HTR-8/SVneo (cell line): ENCODE measurements at places on chromosomes 16 and 17.

GRCh38 chr17:42653179-42654124, 5.6 kb upstream of the TUBG2 start:
- DNase-seq = no peak

DNA sequence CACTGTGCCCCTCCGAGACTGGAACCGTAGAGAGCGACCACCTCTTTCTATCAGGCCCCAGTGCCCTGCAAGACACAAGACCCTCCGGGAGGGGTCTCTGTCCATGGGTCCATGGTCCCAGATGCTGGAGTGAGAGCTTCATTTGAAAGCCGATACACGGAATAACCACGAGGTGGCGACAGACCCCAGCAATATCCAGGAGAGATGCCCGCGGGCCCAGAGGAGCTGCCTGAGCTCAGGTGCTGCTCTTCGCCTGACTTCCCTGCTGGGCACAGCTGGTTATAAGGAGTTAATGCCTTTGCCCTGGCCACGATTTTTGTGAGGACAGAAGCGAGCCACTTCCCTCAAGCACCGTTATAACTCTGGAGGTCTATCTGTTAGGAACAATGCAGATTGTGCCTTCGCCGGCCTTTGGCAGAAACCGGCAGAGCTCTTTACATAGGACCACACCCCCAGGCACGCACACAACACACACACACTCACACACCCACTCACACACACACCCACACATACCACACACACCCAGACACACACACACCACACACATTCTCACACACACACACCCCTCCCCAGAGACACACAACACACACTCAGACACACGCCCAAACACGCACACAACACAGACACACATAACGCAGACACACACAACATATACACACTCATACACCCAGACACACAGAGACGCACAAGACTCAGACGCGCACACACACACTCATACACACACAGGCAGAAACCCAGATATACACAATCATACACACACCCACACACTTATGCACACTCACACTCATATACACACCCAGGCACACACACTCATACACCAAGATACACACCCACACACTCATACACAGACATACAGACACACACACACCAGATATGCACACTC, 436.4 kb downstream of the SOX9 start:
- DNase-seq = peak; percentile 91

DNA sequence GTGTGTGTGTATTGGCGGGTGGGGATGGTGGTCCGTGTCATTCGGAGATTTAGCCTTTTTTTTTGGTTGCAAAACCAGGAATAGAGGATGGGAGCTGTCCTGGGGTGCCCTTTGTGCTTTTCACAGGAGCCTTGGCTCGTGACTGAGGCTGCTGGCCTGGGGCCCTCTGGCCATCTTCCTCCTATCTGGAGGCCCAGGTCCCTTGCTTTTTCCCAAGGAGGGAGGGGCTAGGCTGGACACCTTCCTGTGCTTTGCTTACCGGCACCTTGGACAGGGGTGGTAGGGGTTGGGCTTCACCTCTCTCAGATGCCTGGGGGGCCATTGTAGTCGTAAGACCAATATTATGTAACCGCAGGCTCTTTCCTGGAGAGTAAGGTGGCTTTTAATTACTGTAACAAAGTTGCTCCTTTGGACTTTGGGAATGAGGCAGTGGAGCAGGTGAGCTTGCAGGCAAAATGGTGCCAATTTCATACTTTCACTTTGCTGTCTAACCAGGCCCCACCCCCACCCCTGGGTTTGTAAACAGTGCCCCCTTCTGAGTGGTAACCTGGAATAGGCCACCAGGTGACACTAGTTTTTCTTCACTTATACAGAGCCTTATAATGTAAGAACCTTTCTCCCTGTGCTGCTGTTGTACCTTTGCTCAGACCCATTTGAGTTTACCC, 1.2 kb downstream of the DYNLL2 start:
- peak; percentile 53 for DNase-seq

GRCh38 chr17:163514-164098, 17.8 kb downstream of the DOC2B start:
- no peak for DNase-seq

GRCh38 chr16:58272855-58273254, 22.0 kb downstream of the PRSS54 start:
- DNase-seq = no peak

GRCh38 chr17:45394913-45395568, 37.6 kb downstream of the ARHGAP27 start:
- DNase-seq = peak; percentile 83

GRCh38 chr16:17367036-17367435, 103.7 kb downstream of the XYLT1 start:
- DNase-seq = no peak

DNA sequence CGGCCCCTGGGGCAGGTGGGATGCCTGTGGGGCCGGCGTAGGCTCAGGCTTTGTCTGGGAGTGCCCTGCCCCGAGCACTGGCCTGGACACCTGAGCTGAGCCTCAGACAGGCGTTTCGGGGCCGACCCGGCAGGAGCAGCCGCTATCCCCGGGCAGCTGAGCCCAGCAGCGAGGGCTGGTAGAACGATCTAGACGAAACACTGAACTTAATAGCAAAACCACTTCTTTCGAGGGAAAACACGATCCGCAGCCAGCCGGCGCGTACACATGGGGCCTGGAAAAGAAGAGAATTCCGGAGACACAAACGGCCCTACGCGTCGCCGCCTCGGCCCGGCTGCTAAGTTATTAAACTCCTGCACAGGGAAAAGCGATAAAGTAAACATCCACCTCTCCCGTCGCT, 22.0 kb upstream of the SSTR5 start:
- no peak for DNase-seq

GRCh38 chr16:745739-746138, 4.9 kb upstream of the CIAO3 start:
- no peak for DNase-seq

DNA sequence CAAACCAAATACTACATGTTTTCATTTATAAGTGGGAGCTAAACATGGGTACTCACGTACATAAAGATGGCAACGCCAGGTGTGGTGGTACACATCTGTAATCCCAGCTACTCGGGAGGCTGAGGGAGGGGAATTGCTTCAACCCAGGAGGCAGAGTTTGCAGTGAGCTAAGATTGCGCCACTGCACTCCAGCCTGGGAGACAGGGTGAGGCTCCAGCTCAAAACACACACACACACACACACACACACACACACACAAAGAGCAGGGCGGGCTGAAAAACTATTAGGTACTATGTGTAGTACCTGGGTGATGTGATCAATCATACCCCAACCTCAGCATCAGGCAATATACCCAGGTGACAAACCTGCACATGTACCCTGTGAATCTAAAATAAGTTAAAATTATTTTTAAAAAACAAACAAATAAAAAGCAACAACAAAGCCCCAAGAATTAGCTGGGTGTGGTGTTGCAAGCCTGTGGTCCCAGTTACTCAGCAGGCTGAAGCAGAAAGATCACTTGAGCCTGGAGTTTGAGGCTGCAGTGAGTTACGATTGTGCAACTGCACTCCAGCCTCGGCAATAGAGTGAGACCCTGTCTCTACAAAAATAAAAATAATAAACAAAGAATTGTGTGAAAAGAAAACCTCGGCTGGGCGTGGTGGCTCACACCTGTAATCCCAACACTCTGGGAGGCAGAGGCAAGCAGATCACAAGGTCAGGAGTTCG, 11.9 kb upstream of the FAAP100 start:
- no peak for DNase-seq

DNA sequence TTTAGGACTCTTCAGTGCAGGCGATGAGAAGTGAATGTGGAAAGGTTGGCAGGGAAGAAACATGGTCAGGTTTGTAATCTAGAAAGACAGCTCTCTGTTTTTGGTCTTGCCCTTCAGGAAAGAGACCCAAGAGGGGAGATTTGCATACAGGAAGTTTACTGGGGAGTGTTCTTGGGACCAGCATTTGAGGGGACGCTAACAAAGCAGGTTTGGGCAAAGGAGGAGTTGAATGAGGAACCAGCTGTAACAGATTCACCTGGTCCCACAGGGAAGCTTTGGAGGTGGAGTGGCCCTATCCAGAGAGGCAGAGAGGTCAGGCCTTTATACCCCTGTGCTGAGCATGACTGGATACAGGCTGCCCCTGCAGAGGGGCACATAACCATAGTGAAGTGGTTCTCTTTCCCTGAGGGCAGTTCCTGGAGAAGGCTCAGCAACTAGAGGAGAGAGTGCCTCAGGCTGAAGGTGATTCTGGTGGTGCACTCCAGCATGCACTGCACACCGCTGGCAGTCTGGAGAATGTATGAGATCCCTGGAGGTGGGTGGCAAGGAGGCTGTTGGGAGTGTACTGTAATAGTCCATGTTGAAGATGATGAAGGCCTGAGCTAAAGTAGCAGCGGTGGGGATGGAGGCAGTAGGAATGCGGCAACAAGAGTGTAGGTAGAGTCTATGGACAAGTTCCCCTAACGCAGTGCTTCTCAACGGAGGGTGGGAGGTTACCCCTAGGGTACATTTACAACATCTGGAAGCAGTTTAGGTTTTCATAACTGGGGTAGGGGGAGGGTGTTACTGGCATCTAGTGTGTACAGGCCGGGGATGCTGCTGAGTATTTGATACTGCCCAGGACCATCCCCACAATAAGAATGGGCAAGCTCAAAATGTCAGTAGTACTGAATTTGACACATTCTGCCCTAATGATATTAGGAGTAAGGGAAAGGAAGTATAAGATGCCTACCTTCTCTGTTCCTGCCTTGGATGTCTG, 37.2 kb downstream of the MAP2K6 start:
- DNase-seq = no peak
